ENCODE measurements at places on chromosomes 1 and 21. TPM values are rescaled to one million over a fixed set of nuclear protein-coding genes. Genes with fewer than 3 reads are reported as not detected.

The S100A12 gene
- total RNA-seq: not detected

The IGSF21 gene
- total RNA-seq: not detected

The CDC42BPA gene
- 10.2 TPM for total RNA-seq

The YTHDF2 gene
- 65.4 TPM for total RNA-seq

The OLIG2 gene
- not detected for total RNA-seq

The ARHGAP30 gene
- 0.14 TPM for total RNA-seq

The PPM1J gene
- 1.2 TPM for total RNA-seq

The TTLL10 gene
- not detected for total RNA-seq

The RNU1-2 gene
- total RNA-seq: not detected

The HMCN1 gene
- total RNA-seq: 0.05 TPM

The ECM1 gene
- total RNA-seq: 1.6 TPM

The ABCB10 gene
- total RNA-seq: 15.5 TPM

The PRAMEF33 gene
- not detected for total RNA-seq

The LCA5L gene
- 1.8 TPM for total RNA-seq

The OXCT2 gene
- total RNA-seq: 0.55 TPM

The CHAF1B gene
- total RNA-seq: 12.1 TPM

The NPPA gene
- not detected for total RNA-seq

The BACE2 gene
- 23.1 TPM for total RNA-seq

The TMCC2 gene
- 1.7 TPM for total RNA-seq

The CALML6 gene
- 0.22 TPM for total RNA-seq

The PKP1 gene
- 0.03 TPM for total RNA-seq

The SLC35D1 gene
- 7.6 TPM for total RNA-seq

The LGALS8 gene
- 48.0 TPM for total RNA-seq

The NOS1AP gene
- total RNA-seq: 0.18 TPM

The CD101 gene
- 0.39 TPM for total RNA-seq

The RBP7 gene
- 5.6 TPM for total RNA-seq
